ENCODE measurements at places on chromosomes 13 and 19.

GRCh38 chr19:35738887-35739229 is 3.4 kb downstream of the IGFLR1 start:
- DNase-seq, result no peak

DNA sequence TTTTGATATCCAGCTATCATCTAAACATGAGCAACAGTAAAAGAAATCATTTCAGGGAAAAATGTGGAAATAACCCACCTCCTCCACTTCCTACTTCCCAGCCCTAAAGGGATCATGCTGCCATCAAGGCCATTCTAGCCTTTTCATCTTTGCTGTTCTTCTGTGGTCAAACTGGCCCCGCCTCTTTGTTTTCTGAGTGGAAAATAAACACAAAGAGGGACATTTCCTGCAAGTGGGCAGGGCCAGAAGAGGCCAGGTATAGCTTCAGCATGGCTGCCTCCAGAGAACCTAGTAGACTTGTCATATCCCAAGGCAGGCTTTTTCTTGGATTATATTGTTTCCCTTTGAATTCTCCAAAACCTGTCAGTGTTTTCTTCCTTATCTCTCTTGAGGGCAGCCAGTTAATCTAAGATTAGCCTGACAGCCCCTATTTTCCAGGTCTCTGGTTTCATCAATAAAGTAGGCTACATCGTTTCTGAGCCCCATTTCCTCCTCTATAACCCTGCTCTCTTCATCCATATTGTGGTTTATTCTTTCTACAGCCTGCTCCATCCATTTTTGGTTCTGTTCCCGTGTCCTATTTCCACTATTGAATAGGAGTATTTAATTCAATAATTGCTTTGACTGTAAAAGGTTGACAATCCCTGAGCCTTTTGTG is 117.6 kb downstream of the GPC6 start:
- no peak for DNase-seq

GRCh38 chr19:17079710-17080439 is 4.3 kb downstream of the MYO9B start:
- DNase-seq, result peak; percentile 37

- DNase-seq, result no peak
These were observed 12.0 kb upstream of the CEACAM21 start for GRCh38 chr19:41563854-41564514.

DNA sequence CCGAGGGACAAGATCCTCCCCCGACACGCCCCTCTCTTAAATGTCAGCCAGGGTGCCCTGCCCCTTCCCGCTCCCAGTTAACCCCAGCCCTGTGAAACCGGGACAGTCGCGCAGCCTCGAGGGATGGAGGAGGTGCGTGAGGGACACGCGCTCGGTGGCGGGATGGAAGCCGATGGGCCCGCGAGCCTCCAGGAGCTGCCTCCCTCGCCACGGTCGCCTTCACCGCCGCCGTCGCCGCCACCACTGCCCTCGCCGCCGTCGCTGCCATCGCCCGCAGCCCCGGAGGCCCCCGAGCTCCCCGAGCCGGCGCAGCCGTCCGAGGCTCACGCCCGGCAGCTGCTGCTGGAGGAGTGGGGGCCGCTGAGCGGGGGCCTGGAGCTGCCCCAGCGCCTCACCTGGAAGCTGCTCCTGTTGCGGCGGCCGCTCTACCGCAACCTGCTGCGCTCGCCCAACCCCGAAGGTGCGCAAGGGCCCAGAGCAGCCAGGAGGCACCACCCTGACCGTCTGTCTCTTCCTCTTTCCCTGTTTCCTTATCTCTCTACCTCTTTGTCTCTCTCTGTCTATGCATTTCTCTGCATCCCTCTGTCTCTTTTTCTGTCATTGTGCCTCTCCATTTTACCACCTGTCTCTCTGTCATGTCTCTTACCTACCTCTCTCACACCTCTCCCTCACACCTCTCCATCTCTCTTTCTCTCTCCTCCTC is at the start of gene NCCRP1:
Gene NCCRP1 (plus strand): TSS at position 105 of the 703 bp plus-strand sequence. CDS start 19 bp downstream, at position 124.
- no peak for DNase-seq

GRCh38 chr13:73772449-73773167 is 361.6 kb downstream of the KLF12 start:
- no peak for DNase-seq

DNA sequence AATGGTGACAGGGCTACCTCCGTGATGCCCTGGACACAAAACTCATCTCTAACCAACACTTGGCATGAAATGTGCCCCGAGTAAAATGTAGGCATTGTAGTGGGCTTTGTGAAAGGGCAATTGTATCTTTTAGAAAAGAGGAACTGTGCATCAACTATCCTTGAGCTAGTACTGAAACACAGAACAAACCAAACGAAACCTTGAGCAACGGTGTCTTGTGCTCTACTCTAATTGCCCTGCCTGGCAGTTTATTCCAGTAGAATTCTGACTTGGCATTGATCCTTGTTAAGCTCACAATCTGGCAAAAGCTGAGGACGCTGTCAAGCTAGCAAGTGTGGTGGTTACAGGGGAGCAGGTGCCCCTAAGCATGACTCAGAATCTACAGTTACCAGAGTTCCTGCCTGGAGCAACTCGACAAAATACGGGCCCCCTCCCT is 707.1 kb upstream of the SPRY2 start:
- DNase-seq, result no peak

- no peak for DNase-seq
These were observed 1436.9 kb downstream of the UQCRFS1 start for GRCh38 chr19:27776020-27776419.

GRCh38 chr19:32471095-32471494 is 65.5 kb downstream of the DPY19L3 start:
- no peak for DNase-seq

GRCh38 chr13:41418027-41418426 is 39.3 kb upstream of the RGCC start:
- no peak for DNase-seq

DNA sequence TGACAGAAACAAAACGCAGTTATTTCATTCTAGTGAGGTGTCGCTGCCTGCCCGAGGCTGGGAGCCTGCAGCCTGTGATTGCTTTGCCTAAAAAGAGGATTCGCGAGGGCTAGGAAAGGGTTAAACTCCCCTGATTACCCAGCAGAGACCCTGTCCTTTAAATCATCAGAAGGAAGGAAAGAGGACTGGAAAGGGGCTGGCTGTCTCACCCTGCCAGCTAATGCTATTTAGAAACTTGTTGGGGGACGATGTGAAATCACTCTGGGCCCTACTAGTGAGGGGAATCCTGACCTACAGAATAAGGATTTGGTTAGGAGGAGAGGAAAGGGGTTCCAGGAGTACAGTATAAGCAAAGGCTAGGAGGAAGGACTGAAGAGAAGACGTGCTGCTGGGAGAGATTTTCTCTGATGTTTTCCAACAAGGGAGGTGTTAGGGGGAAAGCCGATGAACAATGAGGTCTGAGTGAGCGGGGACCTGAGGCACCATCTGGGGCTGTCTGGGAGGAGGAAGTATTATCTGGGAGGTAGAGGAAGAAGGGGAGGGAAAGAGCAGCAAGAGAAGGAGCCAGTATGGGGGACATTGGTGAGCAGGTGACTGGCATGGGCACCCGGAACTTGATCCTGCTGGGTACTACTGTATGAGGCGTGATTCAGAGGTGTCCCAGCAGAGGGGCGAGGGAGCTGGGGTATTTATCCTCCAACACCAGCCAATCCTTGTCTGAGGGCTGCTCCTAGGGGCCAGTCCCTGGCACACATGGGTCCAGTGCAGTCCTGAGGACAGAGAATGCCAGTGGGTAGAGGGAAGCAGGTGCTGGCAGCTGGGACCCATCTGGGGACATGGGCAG is 55.7 kb upstream of the PTPRS start:
- no peak for DNase-seq

DNA sequence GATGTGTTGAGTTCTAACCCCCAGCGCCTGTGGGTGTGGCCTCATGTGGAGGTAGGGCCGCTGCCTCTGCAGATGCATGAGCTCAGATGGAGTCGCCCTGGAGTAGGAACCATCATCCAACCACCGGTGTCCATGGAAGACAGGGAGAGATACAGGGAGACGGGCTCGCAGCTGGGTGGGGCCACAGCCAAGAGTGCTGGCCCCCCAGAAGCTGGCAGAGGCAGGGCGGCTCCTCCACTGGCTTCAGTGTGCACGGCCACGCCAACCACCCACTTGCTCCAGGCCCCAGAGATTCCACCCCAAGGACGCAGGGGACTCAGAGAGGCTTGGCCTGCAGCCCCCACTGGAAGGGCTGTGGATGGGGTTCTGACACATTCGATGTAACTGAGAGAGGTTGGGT is 5.4 kb upstream of the MCF2L start:
- DNase-seq, result no peak

GRCh38 chr13:50969691-50970090 is 60.1 kb downstream of the RNASEH2B start:
- DNase-seq, result no peak

DNA sequence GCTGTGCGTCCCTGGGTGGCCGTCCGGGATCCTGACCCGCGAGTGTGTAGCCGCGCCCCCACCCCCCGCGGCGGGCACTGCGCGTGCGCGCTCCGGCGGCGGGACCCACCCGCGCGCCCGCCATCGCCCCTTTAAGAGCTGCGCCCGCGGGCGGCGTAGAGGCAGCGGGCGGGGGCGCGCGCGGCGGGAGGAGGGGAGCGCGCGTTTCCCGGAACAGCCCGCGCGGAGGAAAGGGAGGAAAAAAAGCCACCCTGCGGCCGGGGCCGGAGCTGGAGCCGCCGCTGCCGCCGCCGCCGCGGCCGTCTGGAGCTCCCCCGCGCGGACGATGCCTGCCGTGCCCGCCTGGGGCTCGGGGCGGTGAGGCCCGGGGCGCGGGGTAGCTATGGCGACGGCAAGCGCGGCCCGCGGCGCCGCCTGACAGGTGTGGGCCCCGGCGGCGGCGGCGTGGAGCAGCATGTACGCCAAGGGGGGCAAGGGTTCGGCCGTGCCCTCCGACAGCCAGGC is at the start of gene SSBP4:
Gene SSBP4 (plus strand): TSS at position 204 of the 504 bp plus-strand sequence. CDS start 251 bp downstream, at position 455.
- DNase-seq, result no peak

DNA sequence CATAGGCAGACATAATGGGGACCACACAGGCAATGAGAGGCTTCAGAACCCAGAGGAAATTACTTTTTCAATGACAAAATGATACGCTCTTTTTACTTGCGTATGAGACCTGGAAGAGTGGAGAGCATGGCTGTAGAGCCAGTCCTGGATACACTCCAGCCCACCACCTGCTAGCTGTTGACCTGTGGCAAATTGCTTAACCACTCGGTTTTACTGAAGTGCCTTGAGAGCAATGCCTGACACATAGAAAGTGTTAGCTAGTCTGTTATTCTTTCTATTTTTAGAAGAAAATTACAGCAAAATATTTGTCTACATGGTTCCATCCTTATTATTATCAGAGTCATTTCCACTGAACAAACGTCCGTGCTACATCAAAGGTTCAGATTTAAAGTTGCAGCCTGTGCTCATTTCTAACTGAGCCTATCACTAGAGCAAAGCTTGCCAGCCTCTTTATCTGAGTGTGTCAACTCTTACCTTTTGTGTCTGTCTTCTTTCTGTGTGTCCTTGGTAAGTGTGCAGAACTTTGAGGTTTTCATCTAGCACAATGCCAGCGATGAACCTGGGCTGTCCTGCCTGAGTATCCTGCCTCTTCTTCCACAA is 9.6 kb upstream of the GPR183 start:
- DNase-seq, result no peak

GRCh38 chr13:93848247-93848646 is 621.6 kb downstream of the GPC6 start:
- no peak for DNase-seq

- no peak for DNase-seq
These were observed 3.3 kb upstream of the KLK11 start for GRCh38 chr19:51029718-51030117.

- no peak for DNase-seq
These were observed 15.0 kb downstream of the EPS15L1 start for GRCh38 chr19:16456652-16457194.

DNA sequence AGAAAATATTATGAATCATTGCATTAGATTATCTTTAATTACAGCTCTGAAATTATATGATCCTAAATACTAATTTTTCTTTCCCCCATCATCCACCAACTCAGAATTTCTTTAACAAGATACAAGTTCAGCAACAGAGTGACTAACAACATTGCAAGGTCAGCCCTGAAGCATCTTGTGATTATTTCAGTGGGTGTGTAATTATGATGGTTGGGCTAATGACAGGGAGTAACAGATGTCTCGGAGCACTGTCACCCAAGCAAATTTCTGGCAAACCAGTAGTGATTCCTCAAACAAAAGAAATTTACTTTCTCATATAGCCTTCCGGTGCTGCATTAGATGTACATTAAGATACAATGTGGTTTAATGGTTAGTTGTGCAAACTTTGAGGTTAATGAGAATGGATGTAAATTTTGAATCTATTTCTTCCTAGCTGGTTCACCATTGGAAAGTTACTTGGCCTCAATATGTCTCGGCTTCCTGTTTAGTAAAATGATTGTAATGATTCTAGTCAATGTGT is 238.9 kb downstream of the ITGBL1 start:
- DNase-seq, result no peak

DNA sequence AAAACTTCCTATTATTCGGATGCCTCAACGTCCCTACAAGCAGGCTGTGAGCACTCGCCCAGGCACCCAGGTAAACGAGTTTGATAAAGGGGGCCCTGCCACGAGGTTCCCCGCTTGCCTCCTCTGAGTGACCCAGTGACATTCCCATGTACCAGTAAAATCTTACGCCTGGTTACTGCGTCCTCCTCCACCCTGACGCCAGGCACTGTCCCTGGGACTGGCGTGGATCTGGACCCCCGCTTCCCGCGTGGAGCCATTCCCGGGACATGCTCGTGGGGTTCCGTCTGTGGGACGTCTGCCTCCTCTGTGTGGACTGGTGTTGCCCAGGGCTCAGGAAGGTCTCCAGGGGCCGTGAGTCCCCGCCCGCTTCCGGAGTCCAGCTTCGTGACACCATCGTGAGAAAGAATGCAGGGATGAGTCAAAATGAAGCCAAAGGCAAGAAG is 407 bp upstream of the ZNF550 start:
- no peak for DNase-seq

- no peak for DNase-seq
These were observed 13.1 kb downstream of the SETDB2 start for GRCh38 chr13:49457221-49457620.

DNA sequence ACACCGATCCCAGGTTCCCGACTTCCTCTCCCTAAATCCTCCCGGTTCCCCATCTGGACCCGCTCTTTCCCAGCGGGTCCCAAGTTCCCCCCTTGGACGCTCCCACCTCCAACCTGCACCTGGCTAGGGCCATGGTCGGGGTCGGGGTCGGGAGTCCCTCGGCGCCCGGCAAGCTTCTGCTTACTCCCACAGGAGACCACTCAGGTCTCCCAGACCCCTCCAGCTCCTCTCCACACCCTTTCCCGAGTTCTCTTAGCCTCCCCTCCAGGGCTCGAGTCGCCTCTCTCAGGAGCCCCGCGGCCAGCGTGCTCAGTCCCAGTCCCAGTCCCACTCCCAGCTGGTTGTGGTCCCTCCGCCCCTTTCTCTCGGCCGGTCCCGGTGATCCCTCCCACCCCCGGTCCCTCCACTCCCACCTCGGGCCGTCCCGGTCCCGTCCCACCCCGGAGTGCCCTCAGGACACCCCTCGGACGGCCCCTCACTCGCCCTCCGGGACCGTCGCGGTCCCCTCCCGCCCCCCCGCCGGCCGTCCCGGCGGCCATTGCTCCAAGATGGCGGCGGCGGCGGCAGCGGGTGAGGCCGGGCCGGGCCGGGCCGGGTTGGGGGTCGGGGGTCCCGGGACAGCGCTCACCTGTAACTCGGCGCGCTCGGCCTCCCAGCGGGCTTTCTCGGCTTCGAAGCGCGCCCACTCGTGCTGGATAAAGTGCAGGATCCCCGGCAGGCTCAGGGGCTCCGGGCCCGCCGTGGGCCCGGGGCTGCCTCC is at the start of gene FKRP:
Gene FKRP (plus strand): TSS at position 537 of the 760 bp plus-strand sequence. CDS start 9,394 bp downstream, outside the sequence.
- DNase-seq, result no peak
